ENCODE measurements at places on chromosomes 7 and 10.

- DNase-seq = peak; percentile 96
Measured at GRCh38 chr7:6447581-6448199, at the start of gene DAGLB. DAGLB (minus strand) TSS chr7:6447954; CDS start chr7:6447842, 112 bp downstream.

DNA sequence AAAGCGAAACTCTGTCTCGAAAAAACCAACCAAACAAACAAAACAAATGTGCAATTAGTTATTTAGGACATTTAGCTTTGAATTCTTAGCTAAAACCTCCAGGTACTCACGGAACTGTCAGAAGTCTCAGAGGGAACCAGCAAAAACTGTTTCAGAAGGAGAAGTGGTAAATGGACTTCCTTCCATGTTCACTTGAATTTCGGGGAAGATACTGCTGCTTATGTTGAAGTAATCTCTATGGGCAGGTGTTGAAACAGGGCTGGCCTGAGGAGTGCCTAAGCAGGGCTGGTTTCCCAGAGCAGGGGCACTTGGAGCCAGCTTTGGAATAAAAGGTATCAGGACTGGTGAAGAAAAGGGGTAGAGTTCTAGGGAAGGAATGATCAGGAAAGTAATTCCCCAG, 2.4 kb upstream of the EXOC6 start:
- no peak for DNase-seq

DNA sequence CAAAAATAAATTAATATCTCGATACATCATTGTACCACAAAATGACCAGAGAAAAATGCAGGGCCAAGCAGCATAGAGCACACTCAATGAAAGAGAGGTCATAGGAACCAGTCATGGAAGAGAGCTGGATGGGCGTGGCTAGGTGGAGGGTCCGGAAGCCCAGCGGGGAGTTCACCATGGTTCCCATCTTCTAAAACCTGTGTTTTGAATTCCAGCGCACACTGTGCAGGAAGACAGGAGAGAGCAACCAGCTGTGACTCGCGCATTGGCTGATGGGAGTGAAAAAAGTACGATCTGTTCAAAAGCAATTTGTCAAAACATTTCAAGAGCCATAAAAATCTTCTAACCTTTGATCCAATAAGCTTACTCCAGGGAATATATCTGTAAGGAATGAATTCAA, 125.2 kb upstream of the NANOS1 start:
- DNase-seq = no peak

GRCh38 chr7:55099821-55100543, 81.2 kb downstream of the EGFR start:
- DNase-seq = no peak

DNA sequence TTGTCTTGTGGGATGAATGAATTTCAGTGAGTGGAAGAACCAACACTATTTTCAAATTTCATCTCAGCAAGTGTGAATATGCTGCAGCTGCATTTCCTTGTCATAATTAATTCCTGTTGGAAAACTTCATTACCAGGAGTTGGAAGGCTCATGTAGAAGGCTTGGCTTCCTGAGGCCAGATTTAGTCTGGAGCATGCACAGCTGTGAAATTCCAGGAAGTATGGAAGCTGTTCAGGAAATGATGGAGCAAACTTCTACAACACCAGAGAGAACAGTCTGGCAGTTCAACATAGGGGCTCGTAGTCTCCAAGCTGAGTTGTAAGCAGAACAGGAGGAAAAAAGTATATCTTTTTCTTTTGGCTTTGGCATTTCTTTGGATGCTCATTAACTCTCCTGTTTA, 1439.9 kb upstream of the CELF2 start:
- no peak for DNase-seq

DNA sequence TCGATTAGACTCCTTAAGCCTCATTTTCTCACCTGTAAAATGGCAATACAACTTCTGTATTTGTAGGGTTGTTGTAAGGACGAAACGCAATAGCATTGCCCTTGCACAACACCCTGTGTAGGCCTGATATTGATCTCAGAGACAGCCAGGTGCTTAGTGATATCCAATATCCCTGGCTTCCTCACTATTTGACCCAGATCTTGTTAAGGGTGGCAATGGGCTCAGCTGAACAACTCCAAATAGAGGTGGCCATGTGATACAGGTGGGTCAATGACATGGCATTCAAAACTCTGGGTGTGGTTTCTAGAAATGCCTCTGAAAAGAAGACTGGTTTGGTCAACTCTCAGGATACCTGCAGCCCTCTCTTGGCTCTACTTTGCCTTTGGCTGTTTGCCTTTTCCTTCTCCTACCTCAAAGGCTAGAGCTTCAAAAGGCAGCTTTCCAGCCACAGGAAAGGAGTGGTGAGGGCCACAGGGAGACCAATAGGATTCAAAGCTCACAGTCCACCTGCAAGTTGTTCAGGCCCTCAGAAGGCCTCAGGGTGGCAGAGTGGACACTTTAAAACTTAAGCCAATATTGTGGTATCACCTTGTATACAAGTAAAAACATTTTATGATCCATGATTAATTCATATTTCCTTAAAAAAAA, 14.9 kb upstream of the GATAD1 start:
- no peak for DNase-seq

DNA sequence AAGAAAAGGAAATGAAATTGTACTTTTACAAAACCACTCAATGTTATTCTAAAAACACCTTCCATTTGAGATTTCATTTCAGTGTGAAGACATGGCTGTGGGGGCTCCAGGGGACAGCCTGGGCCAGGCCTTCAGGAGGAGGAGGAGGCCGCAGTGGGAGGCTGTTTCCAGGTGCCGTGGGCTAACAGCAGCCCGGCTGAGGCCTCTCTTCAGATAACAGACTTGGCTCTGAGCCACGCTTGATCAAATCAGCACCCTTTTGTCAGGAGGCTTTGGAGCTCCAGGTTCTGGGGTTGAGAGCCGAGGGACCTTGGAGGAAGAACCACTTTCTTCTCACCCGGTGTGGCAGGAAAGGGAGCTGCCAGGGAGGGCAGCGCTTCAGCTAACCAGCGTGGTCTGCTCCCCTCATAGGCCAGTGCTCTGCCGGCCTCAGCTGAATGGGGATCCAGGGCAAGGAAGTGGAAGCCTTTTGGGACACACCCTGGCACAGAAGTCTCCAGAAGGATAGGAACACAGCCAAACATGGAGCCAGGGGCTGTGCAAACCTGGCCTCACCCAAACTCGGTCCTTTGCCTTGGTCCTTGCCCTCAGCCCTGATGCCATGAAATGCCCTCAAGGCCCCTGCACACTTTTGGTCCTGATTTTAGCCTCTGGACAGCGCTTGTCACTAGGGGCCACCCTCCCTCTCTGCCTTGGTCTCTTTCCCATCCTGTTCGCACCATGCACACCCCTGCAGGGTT, 23.5 kb upstream of the CHST15 start:
- no peak for DNase-seq

DNA sequence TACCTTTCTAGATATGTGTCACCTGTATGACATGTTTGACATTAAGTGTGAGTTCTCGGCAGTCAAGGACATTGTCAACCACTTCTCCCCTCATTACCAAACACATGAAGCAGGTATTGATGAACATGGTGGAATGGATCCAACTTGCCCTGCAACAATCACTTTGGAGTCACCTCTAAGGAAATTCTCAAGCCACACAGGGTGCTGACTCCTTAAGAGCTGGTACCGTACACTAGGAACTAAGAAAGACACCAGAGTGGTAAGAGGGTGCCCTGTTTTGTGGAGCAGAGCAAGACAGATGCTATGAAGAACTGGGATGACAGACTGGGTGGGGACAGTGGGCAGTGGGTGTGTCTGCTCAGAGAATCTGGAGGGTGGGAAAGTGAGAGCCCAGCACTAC, 17.4 kb upstream of the SORBS1 start:
- DNase-seq = no peak

DNA sequence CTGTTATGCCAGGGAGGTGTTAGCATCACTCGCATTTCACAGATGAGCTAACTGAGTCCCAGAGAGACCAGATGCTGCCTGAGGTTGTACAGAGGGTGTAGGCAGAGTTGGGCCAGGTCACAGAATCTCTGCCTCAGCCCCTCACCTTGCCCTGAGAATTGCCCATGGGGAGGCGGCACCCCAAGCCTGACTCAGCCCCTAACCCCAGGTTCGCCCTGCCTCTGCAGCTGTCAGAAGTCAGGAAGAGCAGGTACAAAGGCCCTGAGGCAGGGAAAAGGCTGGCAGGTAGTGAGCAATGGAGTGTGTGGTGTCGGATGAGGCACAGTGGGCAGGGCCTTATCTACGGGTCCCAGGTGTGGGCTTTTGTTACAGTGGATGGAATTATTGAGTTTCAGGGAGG, 79.4 kb downstream of the MYL10 start:
- no peak for DNase-seq
